ENCODE measurements at places on chromosomes 11 and 22.

DNA sequence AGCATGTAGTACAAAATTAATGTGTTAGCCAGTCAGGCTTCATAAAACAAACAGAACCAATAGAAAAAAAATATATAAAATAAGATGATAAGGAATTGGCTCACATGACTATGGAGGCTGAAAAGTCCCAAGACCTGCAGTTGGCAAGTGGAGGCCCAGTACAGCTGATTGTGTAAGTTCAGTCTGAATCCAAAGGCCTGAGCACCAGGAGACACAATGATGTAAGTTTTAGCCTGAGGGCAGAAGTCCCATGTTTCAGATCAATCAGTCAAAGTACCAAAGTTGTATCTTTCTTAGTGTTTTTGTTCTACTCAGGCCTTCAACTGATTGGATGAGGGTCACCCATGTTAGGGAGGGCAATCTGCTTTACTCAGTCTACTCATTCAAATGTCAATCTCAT is 14.3 kb upstream of the OR10D3 start:
- DNase-seq: no peak
- no peaks in the 10 kb centered on the region for H3K36me3 ChIP-seq
- no peak overlapping the region for H3K27ac ChIP-seq
- no peak overlapping the region for H3K4me3 ChIP-seq

GRCh38 chr22:41445129-41446056 is 1.2 kb downstream of the TOB2 start:
- H3K27me3 ChIP-seq: no peaks in the 10 kb centered on the region
- peak overlapping the region; percentile 82 for H3K4me3 ChIP-seq
- peak; percentile 39 for DNase-seq

DNA sequence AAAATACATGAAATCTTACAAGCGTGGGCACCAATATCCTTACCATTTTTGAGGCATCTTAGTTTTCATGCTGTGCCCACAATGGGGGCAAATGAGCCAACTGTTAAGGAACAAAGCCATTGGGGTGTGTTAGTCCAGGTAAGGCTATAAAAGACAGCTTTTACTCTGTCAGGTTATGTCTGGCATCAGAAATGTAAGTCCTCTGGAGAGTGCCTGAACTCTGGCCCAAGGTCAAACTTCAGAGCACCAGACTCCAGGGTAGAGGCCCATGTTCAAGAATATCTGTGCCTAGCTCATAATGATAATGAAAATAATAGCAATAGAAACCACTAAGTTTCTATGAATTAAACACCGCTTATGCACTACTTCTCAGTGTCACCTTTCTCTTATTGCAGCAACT is 105.5 kb downstream of the CSNK2A3 start:
- no peak overlapping the region for H3K27ac ChIP-seq
- peaks cover 5% of the 10 kb centered on the region for H3K27me3 ChIP-seq

GRCh38 chr11:24738972-24739371 is 242.1 kb downstream of the LUZP2 start:
- no peaks in the 10 kb centered on the region for H3K36me3 ChIP-seq
- no peak overlapping the region for H3K4me3 ChIP-seq
- no peak for DNase-seq
- H3K4me1 ChIP-seq: no peaks in the 10 kb centered on the region
- no peak overlapping the region for H3K27ac ChIP-seq

GRCh38 chr22:44889255-44889878 is 120.4 kb downstream of the PHF21B start:
- no peaks in the 10 kb centered on the region for H3K36me3 ChIP-seq
- H3K27me3 ChIP-seq: no peaks in the 10 kb centered on the region
- H3K27ac ChIP-seq: no peak overlapping the region
- H3K4me1 ChIP-seq: no peaks in the 10 kb centered on the region
- H3K4me3 ChIP-seq: no peak overlapping the region

DNA sequence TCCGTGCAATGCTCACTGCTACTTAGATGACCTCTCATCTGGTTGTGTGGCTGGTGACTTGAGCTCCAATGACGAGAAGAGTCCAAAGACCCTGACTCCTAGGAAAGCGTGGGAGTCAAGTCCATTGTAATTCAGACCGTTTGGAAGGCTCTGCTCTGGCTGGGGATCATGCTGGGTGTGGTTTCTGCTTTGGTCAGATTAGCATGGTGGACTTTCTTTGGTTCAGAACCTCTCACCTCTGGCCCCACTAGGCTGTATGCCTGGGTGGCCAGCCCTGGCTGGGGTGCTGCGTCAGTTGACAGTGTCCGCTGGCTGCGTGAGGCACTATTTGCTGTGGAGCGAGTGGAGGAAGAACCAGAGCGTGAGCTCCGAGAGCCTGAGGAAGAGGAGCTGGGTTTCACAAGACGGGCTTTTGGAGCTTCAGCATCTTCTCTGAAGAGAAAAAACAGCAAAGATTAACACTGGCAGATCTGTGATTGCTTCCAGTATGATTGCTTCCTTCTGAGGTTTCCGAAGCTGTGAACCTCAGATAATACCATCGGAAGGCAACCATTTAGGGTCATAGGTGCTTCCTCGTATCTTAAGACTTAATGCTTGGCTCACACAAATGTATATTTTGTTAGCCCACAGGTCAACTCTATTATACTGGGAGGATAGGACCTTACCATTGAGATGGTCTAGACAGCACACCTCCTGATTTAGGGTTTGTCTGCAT is 11.6 kb upstream of the HSPA8 start:
- DNase-seq: no peak
- peaks cover 17% of the 10 kb centered on the region for H3K36me3 ChIP-seq
- no peaks in the 10 kb centered on the region for H3K27me3 ChIP-seq
- H3K27ac ChIP-seq: no peak overlapping the region
- H3K4me3 ChIP-seq: no peak overlapping the region

DNA sequence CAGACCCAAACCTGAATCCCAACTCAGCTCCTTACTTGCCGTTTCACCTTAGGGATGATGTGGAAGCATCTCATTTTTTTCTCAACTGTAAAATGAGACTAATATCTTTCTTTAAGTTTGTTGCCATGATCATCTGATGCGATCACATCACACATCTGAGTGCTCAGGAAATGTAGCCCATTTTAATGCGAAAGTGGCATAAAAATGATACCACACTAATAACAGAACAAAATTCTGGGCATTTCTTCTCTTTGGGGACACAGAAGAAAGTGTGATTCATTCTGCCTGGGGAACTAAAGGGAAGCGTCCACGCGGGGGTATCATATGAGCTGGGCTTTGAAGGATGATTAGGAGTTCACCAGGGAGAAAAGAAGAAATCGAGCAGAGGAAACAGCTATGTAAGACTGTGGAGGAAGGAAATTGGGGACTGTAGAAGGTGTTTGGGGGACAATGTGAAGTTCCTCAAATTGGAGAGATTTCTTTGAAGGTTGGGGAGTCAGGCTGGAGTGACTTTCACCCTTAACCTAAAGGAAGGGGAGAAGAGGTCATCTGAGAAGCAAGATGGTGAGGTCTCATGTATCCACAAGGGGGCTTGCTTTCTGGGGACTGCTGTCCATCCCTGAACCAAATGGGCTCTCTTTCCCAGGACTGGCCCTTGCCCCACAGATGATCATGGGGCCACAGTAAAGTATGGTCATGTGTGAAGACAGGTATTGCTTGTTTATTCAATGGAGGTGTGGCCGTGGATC is 49.7 kb upstream of the NNMT start:
- H3K4me3 ChIP-seq: no peak overlapping the region
- no peak overlapping the region for H3K27ac ChIP-seq
- H3K36me3 ChIP-seq: no peaks in the 10 kb centered on the region
- no peak for DNase-seq
- H3K4me1 ChIP-seq: no peaks in the 10 kb centered on the region

DNA sequence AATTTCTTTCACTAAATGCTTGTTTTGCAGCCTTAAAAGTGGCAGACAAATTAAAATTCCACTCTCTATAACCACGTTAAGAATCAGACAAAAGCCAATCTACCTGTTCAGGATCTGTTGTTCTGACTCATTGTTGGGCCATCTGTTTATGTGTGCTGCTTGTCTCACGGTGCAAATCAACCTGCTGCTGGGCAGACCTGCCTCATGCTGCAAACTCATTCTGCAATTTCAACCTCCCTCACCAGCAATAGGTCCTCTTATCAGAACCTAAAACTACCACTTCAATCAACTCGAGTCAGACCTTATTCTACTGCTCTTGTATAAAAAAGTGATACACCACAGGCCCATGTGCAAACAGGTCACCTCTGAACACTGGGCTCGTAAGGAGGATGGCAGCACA is 75.1 kb downstream of the LARGE2 start:
- no peak overlapping the region for H3K4me3 ChIP-seq
- no peaks in the 10 kb centered on the region for H3K4me1 ChIP-seq
- no peak overlapping the region for H3K27ac ChIP-seq
- H3K27me3 ChIP-seq: peaks cover 4% of the 10 kb centered on the region

DNA sequence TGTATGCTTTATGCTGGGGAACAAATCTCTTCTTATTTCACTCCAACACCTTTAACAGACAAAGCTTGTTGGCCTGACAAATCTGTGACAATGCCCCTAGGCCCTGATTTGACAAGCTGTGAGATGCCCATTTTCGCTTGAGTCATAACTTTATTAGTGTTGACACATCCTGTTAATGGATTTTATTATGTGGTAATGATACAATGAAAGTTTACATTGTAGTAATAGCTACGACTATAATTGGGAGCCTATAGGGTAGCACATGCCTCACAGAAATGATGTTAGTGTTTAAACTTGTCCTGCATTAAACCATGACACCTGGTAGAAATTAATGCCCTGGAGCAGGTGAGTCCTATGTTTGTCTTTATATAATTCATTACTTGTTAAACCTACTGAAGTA is 3.3 kb upstream of the MMP10 start:
- no peak overlapping the region for H3K4me3 ChIP-seq
- no peak for DNase-seq

DNA sequence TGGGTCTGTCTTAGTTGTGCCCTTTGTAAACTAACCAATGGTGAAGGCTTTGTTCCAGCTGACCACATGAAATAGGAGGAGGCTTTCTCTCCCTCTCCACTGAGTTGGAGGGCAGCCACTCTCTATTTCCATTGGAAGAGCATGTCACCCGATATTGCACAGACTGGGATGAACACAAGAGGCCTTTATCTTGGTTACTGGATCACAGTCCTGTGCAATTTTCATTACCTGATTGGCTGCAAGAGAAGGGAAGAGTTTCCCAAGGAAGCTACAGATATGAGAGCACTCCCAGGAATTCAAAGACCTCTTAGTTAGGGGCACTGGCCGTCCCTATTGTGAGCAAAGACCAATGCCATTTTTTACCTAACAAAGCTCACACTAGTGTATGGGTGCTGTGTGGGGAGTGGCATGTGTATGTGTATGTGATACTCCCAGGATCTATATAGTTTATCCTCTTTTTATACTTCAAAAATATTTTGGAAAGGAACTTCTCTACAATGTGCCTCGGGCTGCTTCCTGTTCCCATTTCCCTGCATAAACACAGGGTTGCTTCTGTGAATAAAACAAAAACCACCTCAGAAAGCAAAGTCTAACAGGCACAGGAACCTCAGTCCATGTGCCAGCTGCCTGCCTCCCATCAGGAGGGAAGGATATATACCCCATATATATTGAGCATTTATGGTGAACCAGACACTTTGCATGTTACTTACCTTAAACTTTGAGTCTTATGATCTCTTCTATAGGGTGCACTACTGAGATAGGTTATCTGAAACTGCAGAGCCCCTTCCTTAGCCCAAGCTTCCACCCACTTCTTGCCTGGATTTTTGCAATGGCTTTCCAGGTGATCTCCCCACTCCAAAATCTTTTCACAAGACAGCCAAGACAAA is 126.5 kb downstream of the RASSF10 start:
- no peaks in the 10 kb centered on the region for H3K36me3 ChIP-seq
- DNase-seq: no peak
- H3K27ac ChIP-seq: no peak overlapping the region
- peaks cover 4% of the 10 kb centered on the region for H3K27me3 ChIP-seq

DNA sequence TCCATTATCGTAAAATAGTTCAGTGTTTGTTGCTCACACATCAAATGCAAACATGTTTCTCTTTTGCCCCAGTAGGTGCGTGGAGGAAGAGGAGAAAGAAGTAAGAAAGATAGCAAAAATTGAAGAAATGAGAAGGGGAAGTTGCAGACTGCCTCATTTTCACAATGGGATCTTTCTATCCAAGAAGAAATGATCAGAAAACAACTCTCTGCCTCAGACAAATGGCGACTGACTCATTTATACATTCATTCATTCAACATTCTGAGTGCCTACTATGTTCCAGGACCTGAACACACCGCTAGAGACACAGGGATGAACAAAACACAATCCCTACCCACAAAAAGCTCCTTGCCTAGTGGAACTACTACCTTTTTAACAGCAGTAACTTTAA is 367 bp downstream of the HPS5 start:
- peaks cover 74% of the 10 kb centered on the region for H3K4me1 ChIP-seq
- H3K27me3 ChIP-seq: no peaks in the 10 kb centered on the region
- no peak for DNase-seq
- peak overlapping the region; percentile 99 for H3K27ac ChIP-seq
- H3K4me3 ChIP-seq: peak overlapping the region; percentile 95
- peaks cover 41% of the 10 kb centered on the region for H3K36me3 ChIP-seq

DNA sequence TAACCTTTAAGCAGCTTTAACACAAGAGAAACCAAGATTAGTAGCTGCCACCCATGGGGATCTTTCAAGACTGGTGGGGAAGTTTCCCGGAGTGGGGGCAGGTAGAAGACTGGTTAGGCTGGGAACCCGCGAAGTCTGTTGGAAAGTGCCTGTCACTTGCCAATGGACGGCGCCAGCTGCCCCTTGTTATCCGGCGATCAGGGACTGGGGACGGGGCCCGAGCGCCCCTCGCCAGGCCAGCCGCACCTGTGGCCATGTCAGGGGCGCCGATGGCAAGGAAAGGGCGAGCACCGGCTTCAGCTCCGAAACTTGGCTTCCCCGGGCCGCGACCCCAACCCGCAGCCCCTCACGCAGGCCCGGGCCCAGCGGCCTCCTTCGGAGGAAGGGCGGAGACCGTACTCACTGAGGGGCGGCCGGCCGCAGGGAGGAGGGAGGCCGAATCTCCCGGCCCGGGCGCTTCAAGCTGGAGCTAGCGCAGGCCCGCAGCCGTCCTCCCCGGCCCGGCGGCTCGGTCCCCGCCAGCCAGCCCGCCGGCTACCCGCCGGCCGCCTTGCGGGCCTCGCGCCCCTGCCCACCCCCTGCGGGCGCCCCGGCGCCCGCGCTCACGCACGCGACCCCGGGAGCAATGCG is 539 bp downstream of the EIF4ENIF1 start:
- DNase-seq: peak; percentile 46
- peaks cover 61% of the 10 kb centered on the region for H3K4me1 ChIP-seq
- no peaks in the 10 kb centered on the region for H3K27me3 ChIP-seq
- H3K4me3 ChIP-seq: peak overlapping the region; percentile 84

GRCh38 chr11:64322925-64323260 is 5.0 kb downstream of the PRDX5 start:
- H3K27me3 ChIP-seq: peaks cover 3% of the 10 kb centered on the region
- no peak for DNase-seq
- no peak overlapping the region for H3K4me3 ChIP-seq
- H3K36me3 ChIP-seq: peaks cover 21% of the 10 kb centered on the region
- H3K4me1 ChIP-seq: peaks cover 29% of the 10 kb centered on the region

DNA sequence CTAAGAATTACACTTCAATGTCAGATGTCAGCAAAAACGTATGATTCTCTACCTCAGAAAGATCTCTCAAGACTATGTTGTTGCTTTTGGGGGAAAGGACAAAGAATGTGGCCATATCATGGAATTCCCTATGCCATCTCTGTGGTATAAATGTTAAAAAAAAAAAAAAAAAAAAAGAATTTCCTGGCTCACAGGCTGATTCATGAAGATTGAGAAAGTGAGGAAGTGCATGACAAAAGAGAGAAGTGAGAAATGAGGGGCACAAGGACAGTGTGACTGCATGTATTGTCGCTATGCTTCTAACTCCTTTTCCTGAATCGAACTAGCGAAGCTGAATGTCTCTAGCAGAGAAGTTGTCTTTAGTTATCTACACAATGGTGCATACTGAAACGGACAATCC is 80.6 kb upstream of the CARD18 start:
- no peak overlapping the region for H3K4me3 ChIP-seq
- peaks cover 5% of the 10 kb centered on the region for H3K27me3 ChIP-seq
- H3K27ac ChIP-seq: no peak overlapping the region
- no peak for DNase-seq
